NCI-H187 (cell line): ENCODE measurements at places on chromosomes 5 and 9.

DNA sequence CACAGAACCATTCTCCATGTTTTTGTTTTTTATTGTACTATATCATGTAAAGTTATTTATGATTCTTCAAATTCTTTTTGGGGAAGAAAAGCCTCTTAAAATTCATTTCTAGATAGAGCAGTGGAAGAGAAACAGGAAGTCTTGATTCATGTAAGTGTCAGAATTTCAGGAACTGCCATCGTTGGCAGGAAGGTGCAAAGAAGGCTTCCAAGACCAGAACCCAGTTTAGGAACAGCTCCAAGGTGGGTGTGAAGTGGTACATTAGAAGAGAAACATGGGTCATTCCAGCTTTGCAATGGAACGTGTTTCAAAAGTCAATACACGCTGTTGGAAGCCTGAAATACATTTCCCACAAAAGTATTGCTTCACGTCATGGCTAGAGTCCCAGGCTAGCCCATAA lies 14.8 kb downstream of the SAXO1 start:
- no peak for DNase-seq

DNA sequence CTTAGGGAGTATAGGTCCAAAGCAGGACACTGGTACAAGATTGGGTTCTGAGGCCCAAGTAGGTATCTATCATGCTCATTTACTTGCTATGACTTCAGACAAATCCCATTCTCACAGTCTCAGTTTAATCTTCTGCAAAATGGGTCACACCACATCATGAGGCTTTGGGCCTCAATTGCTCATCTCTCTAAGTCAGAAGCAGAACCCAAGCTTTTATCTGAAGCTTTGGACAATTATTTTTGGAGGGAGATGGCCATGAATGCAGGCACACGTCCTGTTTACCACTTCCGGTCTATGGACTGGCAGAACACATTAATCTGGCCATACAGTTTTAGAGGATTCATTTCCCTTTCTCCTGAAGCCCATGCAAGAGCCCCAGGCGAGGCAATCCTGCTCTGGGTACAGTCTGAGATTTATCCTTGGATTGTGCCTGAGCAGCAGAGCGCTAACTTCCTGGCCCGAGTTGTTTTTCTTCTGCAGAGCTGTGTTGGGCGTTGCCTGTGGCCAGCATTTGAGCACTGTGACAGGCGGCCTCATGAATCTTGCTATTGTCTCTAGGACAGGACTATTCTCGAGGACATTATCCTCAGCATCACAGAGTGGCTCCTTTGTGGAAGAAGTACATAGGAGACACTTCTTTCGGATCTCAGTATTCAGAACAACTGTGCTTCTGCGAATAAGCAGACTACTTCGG lies 16.1 kb downstream of the SLC22A4 start:
- no peak for DNase-seq

GRCh38 chr9:127557466-127557869 lies 54.6 kb upstream of the STXBP1 start:
- no peak for DNase-seq

DNA sequence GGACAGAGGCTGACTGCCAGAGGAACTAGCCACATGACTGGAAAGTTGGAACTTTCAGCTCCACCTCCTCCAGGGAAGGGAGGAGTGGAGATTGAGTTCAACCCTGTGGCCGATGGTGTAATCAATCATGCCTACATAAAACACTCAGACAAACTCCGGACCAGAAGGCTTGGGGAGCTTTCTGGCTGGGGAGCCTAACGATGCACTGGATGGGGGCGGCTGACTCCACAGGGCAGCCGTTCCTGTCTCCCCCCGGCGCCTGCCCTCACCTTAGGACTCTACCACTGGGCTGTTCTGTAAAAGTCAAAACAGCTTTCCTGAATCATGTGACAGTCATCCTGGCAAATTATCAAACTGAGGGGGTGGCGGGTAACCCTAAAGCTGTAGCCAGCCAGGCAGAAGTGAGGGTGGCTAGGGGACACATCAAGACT lies 58.0 kb downstream of the GOLM1 start:
- DNase-seq: no peak

- no peak for DNase-seq
These were observed 8.0 kb downstream of the TCF7 start for GRCh38 chr5:134122530-134122929.

DNA sequence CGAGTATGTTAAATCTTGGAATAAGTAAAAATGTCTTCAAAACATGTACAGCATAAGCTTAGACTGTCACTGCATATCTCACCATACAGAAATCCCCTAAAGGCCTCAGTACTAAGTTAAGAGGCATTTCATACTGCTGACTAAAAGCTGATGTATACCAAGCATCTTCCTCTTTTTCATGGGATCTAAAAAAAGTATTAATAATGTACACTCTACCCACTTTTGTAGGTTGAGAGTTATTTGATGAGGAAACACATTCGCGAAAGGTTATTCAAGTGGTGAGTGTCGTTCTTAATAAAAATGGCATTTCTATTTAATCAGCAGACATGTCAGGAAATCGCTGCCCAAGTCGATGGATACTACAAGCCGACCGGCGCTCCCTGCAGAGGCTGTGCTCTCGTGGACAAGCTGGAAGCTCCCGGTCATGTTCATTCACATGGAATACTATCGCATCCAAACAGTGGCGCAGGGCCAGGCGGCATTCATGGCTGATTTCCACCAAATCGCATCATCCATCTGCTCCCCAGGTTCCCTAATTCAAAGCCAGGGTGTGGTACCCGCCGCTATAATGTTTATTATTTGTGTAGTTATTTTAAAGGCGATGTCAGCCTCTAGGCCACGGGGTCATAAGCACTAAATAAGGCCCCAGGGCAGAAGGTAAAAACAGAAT lies 724 bp downstream of the SGTB start:
- DNase-seq: no peak

- DNase-seq: no peak
These were observed 595.2 kb upstream of the ARRDC3 start for GRCh38 chr5:91978221-91978882.

DNA sequence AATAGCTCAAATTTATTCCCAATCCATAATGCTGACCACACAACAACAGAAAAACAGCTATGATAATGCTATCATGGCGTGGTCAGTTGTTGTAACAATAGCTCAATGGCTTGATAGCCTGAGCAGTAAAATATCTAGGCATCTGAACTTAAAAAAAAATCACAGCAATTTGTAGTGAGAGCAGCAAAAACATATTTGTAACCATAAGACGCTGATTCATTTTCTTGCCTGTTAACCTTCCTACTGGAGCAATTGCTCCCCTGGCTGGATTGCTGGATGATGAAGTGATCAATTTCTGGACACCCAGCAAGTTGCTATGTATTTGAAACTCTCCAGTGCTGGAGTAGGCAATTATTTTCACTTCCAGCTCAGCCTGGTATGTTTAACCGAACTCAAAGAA lies 115.1 kb downstream of the PCSK1 start:
- DNase-seq: no peak

DNA sequence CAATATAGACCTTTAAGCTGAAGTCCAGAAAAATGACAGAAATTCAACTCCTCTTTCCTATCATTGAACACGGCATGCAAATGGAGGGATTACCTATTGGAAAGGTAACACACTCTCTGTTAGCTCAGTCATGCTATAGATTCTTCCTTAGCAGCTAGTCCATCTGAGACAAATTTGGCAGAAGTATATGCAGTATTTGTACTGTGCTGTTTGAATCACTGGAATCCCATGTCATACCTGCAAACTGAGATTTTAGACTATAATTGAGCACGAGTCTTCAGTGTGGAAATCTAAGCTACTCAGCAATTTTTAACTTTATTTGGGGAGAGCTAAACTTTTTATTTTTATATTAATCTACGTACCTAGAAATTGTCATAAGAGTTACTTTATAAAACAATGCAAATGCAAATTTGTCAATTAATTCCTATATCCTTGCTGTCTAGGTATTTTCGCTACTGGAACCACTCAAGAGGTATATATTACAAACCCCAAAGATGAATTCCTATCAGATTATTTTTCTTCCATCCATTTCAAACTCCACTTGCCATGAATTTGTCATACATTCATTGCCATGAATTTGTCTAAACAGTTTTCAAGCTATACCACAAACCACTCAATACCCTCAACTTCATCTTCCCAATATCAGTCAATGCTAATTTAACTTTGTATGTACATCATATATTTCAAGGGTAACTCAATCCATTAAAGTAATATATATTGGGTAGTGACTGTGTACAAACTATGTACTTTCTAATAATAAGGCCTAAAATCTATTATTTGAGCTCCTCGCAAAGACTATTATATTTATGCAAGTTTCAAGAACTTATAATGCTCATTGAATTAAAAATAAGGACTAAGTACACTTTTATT lies 224.8 kb downstream of the MEF2C start:
- no peak for DNase-seq

DNA sequence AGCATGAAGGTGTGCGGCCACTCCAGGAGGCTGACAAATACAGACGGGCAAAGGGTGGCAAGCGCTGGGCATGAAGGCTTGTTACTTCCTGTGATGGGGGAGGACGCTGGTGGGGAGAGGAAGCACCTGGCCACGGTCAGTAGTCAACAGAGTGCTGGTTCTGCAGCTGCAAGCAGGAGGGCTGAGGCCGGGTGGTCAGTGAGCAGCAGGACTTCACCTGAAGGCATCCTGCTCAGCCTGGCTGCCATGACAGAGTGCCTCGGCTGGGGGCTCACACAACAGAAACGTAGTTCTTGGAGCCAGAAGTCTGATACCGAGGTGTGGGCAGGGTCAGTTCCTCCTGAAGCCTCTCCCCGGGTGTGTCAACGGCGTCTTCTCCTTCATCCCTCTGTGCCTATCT lies 118.6 kb upstream of the IRX4 start:
- no peak for DNase-seq

- DNase-seq: no peak
These were observed 1.1 kb downstream of the ARL15 start for GRCh38 chr5:54309276-54309675.

GRCh38 chr9:99660191-99660636 lies 161.5 kb upstream of the NR4A3 start:
- DNase-seq: no peak

DNA sequence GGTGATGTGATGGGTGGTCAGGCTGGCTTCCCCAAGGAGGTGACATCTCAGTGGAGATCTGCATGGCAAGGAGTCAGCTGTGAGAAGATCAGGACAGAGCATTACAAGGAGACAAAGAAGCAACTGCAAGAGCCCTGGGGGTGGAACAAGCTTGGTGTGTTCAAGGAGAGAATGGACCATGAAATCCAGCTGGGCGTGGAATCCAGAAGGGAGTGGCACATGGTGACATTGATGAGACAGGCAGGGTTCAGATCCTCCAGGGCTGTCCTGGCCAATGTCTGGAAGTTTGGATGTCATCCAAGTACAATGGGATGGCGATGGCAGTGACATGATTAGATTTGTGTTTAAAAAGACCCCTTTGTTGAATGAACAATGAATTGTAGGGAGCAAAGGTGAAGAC lies 175.6 kb downstream of the MACROH2A1 start:
- no peak for DNase-seq

- DNase-seq: no peak
These were observed 615.7 kb upstream of the ARRDC3 start for GRCh38 chr5:91998774-91999173.

GRCh38 chr9:133606708-133607025 lies 2.5 kb downstream of the FAM163B start:
- DNase-seq: no peak

- peak; percentile 13 for DNase-seq
These were observed 106.7 kb downstream of the MCTP1 start for GRCh38 chr5:95178046-95178651.

- DNase-seq: no peak
These were observed 950 bp upstream of the FNBP1 start for GRCh38 chr9:130043654-130044623.

- no peak for DNase-seq
These were observed 26.2 kb upstream of the SPTLC1 start for GRCh38 chr9:92141144-92142129.

- DNase-seq: no peak
These were observed 10.9 kb downstream of the PTPN3 start for GRCh38 chr9:109487247-109487646.

- DNase-seq: no peak
These were observed 614.7 kb downstream of the TLR4 start for GRCh38 chr9:118318770-118319431.

GRCh38 chr5:93348231-93348630 lies 232.8 kb downstream of the NR2F1-AS1 start:
- no peak for DNase-seq

- no peak for DNase-seq
These were observed 23.1 kb upstream of the NSMF start for GRCh38 chr9:137482094-137482781.

DNA sequence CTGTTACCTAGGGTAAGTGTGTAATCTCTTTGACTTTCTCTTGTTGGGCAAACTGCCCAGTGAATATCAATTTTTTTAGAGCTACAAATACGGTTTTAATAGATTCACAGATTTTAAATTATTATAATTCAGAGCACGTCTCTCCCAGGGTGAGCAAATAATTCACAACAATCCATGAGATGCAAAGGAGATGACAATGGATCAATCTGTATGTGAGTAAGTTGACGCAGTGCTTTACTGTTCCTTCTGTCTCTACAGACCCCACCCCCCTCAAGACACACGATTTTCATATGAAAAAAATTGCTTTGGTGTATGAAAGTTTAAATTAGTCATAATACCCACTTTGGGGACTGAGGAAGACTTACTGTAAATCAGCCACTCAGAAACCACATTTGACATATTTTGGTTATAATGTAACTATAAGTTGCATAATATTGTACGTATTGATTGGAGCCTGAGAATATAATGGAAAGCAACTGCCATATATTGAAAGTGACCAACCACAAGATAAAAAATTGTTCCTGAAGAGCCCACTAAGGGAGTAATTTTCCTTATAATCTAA lies 201.7 kb downstream of the BNC2 start:
- no peak for DNase-seq

DNA sequence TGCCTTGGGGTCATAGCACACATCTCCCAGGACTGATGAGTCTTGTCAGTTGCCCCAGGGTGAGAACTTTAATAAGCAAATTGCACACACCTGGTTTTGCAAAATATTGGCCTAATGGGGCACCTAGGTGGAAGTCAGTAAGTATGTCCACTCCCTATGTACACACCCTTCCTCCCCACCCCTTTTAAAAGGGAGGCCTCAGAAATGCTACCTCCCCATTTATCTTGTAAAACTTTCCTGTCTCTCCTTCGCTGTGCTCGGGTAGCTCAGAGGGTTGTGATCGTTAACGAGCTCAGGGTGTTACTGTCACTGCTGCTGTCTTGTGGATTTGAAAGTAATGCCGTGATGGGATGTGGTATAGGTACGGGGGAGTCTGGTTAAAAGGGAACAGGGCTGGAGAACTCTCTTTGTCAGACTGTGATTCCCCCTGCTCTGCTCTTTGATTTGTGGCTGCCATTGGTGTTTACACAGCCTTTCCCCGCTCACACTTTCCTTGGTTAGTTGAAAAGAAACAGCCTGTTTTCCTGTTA lies 26.2 kb downstream of the ZNF462 start:
- no peak for DNase-seq

DNA sequence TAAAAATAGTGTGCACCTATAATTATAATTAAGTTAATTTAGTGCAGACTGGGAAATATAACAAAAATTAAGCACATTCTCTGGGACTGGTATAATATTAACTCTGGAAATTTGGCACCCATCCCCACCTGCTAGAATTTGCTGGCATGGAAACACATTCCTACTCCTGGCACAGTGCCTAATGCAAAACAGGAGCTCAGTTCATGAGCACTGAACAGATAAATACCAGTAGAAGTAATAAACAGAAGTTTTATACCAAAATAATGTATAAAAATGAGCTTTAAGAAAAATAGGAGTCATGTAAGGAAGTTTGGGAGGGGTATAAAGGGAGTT lies 23.7 kb upstream of the NPR3 start:
- DNase-seq: no peak

- DNase-seq: no peak
These were observed 1393.9 kb upstream of the C9orf72 start for GRCh38 chr9:28967226-28967625.
